ENCODE measurements at places on chromosomes 2 and 18. TPM values are rescaled to one million over a fixed set of nuclear protein-coding genes. Genes with fewer than 3 reads are reported as not detected.

- no peak overlapping the region for H3K27ac ChIP-seq
- no peaks in the 10 kb centered on the region for H3K27me3 ChIP-seq
- no peaks in the 10 kb centered on the region for H3K36me3 ChIP-seq
These were observed 124.5 kb upstream of the CCDC150 start for GRCh38 chr2:196515051-196515450.

GRCh38 chr18:76444446-76445105, 50.5 kb downstream of the ZNF516 start:
- H3K4me3 ChIP-seq, result no peak overlapping the region
- H3K27ac ChIP-seq, result no peak overlapping the region
- no peak for DNase-seq
- peaks cover 9% of the 10 kb centered on the region for H3K36me3 ChIP-seq

DNA sequence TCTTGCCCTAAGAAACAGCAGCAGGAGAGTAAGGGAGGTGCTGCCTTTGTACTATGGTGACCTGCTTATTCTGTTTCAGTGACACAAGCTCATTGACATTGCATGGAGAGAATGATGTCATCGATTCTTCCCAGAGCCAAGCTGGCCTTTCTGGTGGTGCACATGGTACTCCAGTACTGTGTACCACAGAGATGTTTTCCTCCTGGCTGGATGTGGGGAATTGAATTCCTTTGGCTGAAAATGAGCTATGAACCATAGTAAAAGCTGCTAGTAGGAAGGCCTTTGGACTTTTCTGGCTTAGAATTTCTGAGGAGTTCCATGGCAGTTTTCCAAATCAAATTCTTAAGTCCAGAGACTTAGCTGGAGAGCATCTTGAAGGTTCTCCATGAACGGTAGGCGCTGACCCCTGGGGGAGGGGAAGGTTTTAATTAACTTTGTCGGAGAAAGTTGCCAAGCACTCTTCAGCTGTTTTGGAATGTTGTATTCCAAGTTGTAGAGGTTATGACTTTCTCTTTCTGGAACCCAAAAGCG, 17.1 kb upstream of the B3GNT2 start:
- no peak overlapping the region for H3K4me3 ChIP-seq
- H3K36me3 ChIP-seq, result no peaks in the 10 kb centered on the region
- H3K27me3 ChIP-seq, result no peaks in the 10 kb centered on the region
- no peak for DNase-seq

DNA sequence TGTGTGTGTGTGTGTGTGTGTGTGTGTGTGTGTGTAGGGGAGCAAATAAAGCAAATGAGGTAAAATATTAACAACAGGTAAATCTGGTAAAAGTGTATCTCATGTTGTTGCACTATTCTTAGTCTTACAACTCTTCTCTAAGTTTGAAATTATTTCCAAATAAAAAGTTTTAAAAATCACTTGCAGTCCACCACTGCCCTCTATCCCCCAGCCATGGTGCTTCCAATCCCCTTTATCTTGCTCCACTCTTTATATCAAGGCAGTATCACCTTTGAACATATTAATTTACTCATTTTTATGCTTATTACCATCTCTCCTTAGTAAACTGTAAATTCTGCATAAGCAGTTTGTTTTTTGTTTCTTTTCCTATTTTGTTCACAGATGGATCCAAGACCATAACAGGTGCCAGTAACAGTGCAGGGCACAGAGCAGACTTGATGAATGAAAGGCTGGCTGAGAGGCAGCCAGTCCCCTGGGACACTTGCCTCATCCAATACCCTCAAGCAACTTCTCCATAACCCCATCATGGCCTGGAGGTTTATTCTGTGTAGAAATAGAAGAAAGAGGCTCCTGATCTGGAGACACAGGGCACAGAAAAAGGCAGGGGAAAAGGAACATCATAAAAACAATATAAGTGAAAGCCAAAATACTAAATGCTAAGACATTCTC, 67.6 kb downstream of the LDAH start:
- no peaks in the 10 kb centered on the region for H3K27me3 ChIP-seq
- no peak overlapping the region for H3K27ac ChIP-seq
- no peak overlapping the region for H3K4me3 ChIP-seq
- no peak for DNase-seq

GRCh38 chr2:72153924-72154323, 6.3 kb upstream of the CYP26B1 start:
- DNase-seq, result no peak
- no peak overlapping the region for H3K27ac ChIP-seq
- no peak overlapping the region for H3K4me3 ChIP-seq
- H3K36me3 ChIP-seq, result no peaks in the 10 kb centered on the region

DNA sequence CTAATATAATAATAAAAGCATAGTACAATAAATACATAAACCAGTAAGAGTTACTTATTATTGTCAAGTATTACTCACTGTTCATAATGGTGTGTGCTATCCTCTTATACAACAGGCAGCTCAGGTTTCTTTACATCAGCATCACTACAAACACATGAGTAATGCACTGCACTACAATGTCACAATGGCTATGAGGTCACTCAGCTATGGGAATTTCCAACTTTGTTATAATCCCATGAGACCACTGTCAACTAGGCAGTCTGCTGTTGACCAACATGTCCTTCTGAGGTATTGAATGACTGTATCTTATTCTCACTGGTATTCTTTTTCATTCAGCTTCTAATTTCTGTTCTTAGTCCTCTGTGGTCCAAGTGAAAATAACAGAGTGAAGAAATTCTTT, 250.4 kb upstream of the DSEL start:
- H3K36me3 ChIP-seq, result no peaks in the 10 kb centered on the region
- H3K27ac ChIP-seq, result no peak overlapping the region
- no peaks in the 10 kb centered on the region for H3K27me3 ChIP-seq
- H3K4me3 ChIP-seq, result no peak overlapping the region
- H3K4me1 ChIP-seq, result no peaks in the 10 kb centered on the region
- DNase-seq, result no peak

DNA sequence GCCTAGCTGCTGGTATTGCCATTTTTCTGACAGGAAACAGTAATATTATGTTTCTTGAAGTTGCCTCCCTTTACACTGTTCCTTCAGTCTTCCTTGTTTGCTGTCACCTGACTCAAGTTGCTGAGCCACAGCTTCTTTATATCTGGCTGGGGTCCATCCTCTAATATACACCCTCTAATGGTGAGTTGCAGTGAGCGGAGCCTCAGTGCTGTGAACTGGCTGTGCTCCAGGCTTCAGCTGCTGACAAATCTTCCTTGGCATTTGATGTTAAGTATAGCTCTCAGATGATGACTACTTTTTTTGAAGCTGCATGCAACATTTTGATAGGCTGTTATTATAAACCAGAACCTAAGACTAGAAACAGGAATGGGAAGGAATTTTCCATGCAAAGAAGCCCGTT, 366.7 kb downstream of the NUP35 start:
- H3K4me3 ChIP-seq, result no peak overlapping the region
- H3K27me3 ChIP-seq, result no peaks in the 10 kb centered on the region
- no peak overlapping the region for H3K27ac ChIP-seq
- H3K4me1 ChIP-seq, result no peaks in the 10 kb centered on the region
- no peak for DNase-seq

- H3K4me1 ChIP-seq, result peaks cover 3% of the 10 kb centered on the region
- no peak overlapping the region for H3K4me3 ChIP-seq
- H3K27me3 ChIP-seq, result no peaks in the 10 kb centered on the region
- no peak for DNase-seq
- peaks cover 5% of the 10 kb centered on the region for H3K36me3 ChIP-seq
These were observed 752 bp downstream of the ASTL start for GRCh38 chr2:96137321-96138178.

DNA sequence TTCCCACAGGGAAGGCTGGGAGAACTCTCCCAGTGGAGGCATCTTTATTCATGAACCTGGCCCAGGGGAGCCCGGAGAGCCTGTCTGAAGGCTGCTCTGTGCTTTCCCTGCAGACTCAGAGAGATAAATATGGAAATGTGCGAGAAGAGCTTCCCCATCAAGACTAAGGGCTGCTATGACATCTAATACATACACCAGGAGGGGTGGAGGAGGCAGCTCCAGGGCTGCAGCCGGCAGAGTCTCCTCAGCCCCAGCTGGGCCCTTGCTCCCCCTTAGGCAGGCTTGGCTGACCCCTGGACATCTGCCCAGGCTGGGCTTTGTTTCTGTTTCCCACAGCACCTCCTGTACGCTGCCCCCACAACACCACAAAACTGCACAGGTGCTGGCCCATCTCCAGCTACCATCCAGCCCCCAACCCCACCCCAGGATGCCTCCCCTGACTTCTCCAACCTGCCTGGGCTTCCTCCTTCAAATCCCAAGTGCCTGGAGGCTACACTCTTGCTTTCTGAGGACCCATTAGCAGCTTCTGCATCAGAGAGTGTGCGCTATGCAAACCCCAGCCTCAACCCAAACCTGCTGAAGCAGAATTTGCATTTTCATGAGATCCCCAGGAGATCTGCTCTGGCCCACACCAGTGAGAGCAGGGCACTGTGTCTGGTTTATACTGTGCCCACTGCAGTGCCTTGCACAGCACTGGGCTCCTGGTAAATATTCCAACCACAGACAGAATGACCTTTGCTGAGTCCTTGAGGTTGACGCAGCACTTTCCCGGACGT, 96.8 kb downstream of the VSNL1 start:
- no peaks in the 10 kb centered on the region for H3K27me3 ChIP-seq
- no peak overlapping the region for H3K27ac ChIP-seq
- no peaks in the 10 kb centered on the region for H3K4me1 ChIP-seq
- no peak for DNase-seq

GRCh38 chr2:239401881-239402233, 1.0 kb upstream of the HDAC4 start:
- H3K27me3 ChIP-seq, result no peaks in the 10 kb centered on the region
- H3K27ac ChIP-seq, result peak overlapping the region; percentile 100
- no peaks in the 10 kb centered on the region for H3K36me3 ChIP-seq
- H3K4me3 ChIP-seq, result peak overlapping the region; percentile 90

DNA sequence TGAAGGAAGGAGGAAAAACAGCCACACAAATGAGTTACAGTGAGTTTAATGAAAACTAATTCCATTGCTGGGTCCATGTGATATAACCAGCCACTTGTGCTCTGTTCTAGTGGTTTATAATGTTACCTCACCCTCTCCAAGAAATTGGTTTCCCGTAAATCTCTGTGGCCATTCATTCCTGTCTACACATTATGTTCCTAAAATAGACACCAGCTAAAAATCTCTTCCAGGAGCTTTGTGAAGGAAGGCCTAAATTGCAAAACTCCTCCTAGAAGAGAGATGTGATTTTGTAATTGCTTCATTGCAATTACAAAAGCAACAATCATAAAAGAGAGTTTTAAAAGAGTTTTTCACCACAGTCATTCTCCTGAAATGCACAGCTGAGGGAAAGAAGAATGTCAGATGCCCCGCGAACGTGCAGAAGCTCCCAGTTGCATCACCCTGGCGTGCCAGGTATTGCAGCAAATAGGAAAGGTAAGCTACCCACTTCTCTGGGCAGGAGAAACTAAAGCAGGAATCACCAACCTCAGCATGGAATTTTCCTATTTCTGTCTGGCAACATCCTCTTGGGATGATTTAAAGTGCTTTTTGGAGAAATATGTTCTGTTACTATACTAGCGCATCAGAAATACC, 1.7 kb downstream of the SCN1A start:
- no peaks in the 10 kb centered on the region for H3K4me1 ChIP-seq
- H3K27ac ChIP-seq, result no peak overlapping the region
- no peaks in the 10 kb centered on the region for H3K27me3 ChIP-seq
- no peaks in the 10 kb centered on the region for H3K36me3 ChIP-seq

DNA sequence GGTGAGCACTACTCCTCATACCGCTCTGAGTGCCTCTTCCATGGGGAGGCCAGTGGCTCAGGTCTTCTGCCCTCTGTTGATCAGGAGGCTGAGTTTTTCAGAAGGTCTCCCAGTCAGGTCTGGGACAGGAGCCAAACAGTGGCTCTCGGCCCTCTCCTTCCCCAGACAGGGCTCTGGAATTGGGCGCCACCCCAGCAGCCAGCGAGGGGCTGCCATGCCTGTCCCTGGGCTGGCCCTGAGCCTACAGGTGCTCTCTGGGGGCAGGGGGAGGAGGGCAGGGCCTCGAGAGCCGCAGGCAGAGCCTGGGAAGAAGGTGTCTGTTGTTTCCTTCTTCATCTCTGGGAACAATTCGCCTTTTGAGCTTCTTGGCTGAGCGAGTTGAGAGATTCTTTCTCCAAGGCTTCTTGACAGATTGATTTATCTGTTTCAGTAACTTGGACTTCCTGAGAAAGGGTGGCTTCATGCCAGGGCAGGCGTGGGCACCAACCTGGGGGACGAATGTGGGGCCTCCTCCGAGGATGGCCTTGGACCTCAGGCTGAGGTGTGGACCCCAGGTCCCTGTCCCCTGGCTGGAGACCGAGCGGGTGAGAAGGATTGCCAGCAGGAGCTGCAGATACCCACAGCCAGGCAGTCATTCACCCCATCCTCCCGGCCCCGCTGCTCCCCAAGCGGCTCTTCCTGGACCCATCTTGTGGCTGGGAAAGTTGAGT, 64.7 kb upstream of the GLI2 start:
- H3K36me3 ChIP-seq, result no peaks in the 10 kb centered on the region
- DNase-seq, result no peak
- no peak overlapping the region for H3K4me3 ChIP-seq
- H3K27ac ChIP-seq, result no peak overlapping the region
- no peaks in the 10 kb centered on the region for H3K4me1 ChIP-seq

DNA sequence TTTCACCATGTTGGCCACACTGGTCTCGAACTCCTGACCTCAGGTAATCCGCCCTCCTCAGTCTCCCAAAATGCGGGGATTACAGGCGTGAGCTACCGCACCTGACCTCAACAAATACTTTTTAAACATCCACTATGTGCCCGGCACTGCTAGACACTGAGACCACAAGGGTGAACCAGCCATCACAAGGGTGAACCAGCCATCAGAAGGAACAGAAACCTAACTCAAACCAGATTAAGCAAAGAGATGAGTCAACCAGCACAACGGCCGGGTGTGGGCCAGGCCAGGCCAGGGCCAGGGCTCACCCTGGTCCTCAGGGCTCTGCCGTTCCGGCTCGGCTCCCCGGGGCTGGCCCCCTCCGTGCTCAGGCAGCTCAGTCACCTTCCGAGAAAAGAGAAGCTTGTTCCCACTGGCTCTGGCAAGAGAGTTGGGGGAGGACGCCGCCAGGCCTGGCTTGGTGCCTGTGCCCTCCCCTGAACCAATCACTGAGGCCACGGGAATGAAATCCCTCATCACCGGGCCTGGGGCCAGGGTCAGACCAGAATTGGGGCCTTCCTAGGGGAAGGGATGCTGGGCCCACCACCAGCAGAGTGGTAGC, 4.4 kb downstream of the TEX44 start:
- H3K27ac ChIP-seq, result no peak overlapping the region
- no peak overlapping the region for H3K4me3 ChIP-seq
- no peaks in the 10 kb centered on the region for H3K36me3 ChIP-seq
- no peak for DNase-seq
- peaks cover 14% of the 10 kb centered on the region for H3K27me3 ChIP-seq

GRCh38 chr2:68340226-68341061, 20.7 kb upstream of the CNRIP1 start:
- peaks cover 12% of the 10 kb centered on the region for H3K27me3 ChIP-seq
- H3K36me3 ChIP-seq, result no peaks in the 10 kb centered on the region
- no peaks in the 10 kb centered on the region for H3K4me1 ChIP-seq

The NTSR2 gene
- not detected for total RNA-seq

The SPDYA gene
- 2.6 TPM for total RNA-seq

The COL4A3 gene
- 0.65 TPM for total RNA-seq

The DSG1 gene
- total RNA-seq, result not detected

The TUBA4A gene
- 196 TPM for total RNA-seq

Data from T-cell (primary cell).